Activated CD8-positive, alpha-beta memory T cell treated with anti-CD3 and anti-CD28 coated beads, Interleukin-2, amount 10 ng/mL, durations not matched to agents 7 days and 5 days (primary cell): ENCODE measurements at places on chromosomes 6 and 20. TPM values are rescaled to one million over a fixed set of nuclear protein-coding genes. Genes with fewer than 3 reads are reported as not detected.

- no peak for DNase-seq
Observed at GRCh38 chr6:135577059-135577538, 79.6 kb upstream of the AHI1 start.

DNA sequence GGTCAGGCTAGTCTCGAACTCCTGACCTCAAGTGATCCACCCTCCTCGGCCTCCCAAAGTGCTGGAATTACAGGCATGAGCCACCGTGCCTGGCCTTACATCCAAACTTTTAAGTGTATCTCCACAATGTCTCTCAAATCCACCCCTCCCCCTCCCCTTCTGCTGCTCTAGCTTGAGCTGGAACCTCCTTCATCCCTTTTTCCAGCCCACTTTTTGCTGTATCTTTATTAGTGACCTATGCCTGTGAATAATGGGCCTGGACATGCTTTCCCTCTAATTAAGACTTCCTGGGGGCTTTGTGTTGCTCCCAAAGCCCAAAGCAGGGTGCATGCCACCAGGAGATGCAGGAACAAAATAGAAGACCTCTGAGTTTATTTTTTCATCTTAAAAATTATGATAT lies 26.1 kb downstream of the TNFAIP3 start:
- no peak for DNase-seq

- no peak for DNase-seq
Observed at GRCh38 chr6:83429857-83430610, 817 bp downstream of the ME1 start.

GRCh38 chr6:22873513-22874136 lies 304.3 kb downstream of the HDGFL1 start:
- DNase-seq: no peak

GRCh38 chr20:8471465-8471864 lies 339.4 kb downstream of the PLCB1 start:
- DNase-seq: no peak

DNA sequence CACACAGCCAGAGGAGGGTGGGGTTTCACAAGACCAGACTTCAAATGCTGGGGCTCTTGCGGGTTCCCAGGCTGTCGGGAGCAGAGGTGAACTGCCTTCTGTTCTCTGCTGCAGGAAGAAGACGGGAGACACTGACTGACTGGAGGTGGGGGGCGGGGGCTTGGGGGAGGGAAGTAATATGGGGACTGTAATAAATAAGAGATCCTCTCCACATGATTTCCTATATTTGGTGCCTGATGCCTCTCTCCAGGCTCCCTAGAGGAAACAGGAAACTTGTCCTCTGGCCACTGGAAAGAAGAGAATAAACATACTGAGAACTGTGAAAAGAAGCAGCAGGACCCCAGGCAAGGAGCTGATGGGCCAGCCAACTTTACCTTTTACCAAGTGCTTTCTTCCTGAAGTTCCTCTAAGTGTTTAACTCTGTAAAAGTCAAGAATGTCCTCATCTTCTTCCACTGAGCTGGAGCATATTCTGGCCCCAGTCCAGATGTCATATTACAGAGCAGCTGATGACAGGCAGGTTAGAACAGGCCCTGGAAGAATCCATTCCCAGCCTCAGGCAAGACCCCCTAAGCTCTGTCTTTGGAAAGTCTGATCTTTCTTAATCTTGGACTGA lies 33.2 kb upstream of the ADGRF5 start:
- DNase-seq: no peak

GRCh38 chr6:145469021-145469420 lies 266.3 kb downstream of the EPM2A start:
- DNase-seq: no peak

- no peak for DNase-seq
Observed at GRCh38 chr6:167797476-167798265, 29.0 kb upstream of the AFDN start.

GRCh38 chr6:159700970-159701369 lies 7.9 kb upstream of the SOD2 start:
- DNase-seq: no peak

DNA sequence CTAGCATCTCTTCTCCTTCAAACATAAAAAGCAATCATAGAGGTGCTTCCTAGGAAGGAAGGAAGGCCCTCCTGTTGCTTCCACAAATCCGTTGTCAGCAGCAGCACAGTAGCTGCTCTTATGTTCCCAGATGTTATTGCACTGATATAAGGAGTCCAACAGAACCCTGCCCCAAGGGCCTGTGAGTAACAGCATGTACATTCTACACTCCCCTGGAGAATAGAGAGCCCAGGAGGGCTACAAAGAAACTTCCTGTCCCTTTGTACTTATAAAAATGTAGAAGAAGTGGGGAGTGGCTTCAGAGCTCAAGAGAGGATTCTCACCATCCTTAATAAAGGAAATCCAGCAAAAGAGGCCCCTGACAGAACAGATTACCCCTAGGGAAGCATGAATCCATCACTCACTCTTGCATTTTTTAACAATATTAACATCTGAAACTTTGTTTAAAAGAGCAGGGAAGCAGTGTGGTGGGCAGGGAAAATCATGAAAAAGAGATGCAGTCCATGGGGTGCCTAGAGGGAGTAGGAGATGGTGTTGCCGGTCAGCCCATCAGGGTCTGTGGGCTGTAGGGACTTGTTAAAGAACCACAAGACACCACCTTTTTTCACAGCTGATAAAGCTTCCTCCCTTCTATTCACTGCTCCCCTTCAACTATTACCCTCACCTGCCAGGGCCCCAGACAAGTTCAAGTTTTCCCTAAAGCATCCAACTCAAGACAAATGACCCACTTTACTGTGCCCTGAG lies 104.5 kb upstream of the ADGRF1 start:
- no peak for DNase-seq

The SCRT2 gene
- not detected for total RNA-seq

The EYS gene
- not detected for total RNA-seq

The MEI4 gene
- total RNA-seq: not detected

The MPIG6B gene
- total RNA-seq: 0.20 TPM

The NRSN1 gene
- total RNA-seq: not detected

The C6orf52 gene
- total RNA-seq: 2.7 TPM

The TSBP1 gene
- not detected for total RNA-seq

The GJA10 gene
- 1.3 TPM for total RNA-seq

The SPATA25 gene
- 0.55 TPM for total RNA-seq

The PSORS1C1 gene
- not detected for total RNA-seq

The ZNF334 gene
- total RNA-seq: 1.8 TPM
